Hematopoietic multipotent progenitor cell treated with erythropoietin and hydrocortisone succinate and interleukin-3 and kit ligand, for 15 days (in vitro differentiated cells): ENCODE measurements at places on chromosomes 13 and 19.

DNA sequence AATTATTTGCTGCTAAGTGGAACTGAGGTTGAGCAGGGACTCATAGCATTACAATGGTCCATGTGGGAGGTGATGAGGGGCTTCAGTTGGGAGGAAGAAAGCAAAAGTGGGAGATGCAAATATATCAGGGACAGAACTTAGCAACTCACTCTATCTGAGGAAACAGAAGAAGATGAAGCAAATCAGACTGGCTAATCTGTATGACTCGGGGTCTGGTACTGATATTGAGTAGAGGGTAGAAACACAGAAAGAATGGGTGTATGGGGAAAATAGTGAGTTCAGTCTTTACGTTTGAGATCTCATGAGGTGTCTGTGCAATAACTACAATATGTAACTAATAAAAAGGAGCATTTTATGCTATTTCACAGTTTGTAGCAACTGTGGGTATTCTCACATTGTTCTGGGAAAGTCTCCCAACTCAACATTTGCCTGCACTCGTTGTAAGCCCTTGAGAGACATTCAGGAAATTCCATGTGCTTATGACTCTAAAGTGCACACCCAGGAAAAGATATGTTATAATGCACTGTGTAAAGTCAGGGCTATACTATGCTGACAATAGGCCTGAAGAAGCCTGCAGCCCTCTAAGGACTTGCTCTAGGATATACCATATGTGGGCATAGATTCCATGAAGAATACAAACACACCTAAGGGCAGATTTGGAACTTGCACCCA is 183.5 kb downstream of the SPRY2 start:
- DNase-seq, result no peak

DNA sequence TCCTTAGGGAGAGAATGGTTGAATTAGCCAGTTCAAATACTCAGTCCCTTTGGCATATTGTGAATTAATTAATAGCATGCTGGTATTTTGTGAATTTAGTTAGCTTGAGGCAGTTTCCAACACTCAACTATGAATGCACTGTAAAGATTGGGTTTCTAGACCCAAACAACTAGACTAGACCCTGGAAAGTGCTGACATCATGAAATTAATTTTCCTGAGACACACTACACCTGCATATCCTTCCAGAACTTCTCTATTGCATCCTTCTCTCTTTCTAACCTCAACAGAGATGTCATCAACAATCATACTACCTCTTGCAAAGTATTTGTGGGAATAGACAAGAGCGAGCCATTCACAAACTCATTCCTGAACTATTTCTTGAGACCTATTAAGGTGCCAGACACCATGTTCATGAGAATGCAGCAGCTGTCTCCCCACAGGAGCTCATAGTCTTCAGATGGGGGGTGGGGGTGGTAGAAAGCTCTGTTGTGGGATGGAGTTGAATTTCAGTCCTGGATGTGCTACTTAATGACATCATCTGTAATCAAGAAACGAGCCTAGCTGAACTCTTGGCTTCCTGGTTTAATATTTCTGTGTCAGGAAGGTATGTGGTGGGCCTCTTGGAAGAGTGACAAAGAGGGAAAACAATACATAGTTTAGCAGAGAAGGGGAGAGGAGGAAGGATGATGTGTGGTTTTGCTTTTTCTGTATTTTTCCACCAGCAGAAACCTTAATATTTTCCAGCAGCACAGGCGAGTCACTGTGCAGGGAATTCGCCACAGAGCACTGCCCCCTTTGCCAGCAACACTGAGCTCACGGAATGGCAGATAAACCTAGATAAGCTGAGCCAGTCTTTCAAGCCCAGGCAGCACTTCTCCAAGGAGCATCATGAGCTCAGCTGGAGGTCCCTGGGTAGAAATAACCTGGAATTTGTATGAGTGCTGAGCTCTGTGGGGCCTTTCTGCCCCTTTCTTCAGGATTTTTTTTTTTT is 53.1 kb upstream of the CYSLTR2 start:
- DNase-seq, result no peak

DNA sequence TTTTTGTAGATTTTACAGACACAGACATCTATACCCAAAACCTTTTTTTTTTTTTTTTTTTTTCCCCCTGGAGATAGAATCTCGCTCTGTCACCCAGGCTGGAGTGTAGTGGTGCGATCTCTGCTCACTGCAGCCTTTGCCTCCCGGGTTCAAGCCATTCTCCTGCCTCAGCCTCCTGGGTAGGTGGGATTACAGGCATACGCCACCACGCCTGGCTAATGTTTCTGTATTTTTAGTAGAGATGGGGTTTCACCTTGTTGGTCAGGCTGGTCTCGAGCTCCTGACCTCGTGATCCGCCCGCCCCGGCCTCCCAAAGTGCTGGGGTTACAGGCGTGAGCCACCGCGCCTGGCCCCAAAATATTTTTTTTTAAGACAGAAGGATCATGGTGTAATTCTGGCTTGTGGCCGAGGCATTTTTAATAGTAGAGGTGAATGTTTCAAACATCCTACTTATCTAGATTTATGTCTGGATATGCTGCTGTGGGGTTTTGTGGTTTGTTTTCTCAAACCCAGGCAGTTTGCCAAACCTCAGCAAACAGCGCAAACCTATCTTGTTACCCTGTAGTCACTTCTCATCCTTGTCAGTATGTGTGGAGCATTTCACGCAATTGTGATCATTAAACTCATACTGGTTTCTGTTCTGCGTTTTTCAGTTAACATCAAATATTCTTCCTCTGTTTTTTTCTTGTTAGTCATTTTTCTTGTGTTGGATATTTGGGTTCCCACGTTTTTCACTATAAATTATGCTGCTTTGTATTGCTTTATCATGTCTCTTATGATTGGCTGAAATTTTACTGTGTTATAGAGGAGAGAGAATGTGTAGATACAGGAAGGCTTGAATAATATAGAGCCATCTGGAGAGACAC is 36.2 kb upstream of the GARRE1 start:
- peak; percentile 22 for DNase-seq

DNA sequence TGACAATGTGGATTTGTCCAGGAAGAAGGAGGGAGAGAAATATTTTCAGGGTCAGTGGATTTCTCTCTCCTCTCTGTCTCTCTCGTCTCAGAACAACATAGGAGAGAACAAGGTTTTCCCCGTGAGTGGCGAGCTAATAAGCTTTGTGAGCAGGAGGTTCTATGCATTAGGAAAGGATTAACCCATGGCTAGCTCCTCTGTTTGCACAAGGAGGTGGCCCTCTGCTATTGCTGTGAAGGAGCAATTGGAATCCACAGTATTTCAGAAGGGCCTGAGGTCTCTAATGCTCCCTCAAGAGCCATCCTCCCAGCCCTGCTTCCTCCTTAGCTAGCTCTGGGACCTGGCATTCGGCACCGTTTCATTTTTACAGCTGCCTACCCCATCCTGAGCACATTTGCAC is 288.9 kb upstream of the MAB21L1 start:
- no peak for DNase-seq

DNA sequence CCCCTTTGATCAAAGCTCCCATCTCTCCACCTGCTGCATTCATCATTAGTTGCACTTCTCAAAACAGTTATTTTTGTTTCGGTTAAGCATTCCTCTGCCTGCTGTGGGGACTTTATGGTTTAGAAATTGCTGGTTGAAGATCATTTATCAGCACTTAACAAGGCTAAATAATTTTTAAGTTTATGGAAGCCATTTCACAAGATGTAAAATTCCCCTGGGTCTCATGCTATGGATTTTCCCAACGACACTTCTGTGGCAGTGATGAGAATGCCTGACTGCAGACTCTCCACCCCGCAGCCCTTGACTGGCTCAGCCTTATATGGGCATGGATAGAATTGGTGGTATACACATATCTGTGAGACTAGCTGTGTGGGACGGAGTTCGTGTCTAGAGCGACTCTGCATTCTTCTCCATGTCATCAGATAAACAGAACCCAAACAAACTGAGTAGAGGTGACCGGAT is 52.8 kb downstream of the COL4A2 start:
- no peak for DNase-seq

GRCh38 chr13:21450936-21451335 is 8.2 kb downstream of the ZDHHC20 start:
- DNase-seq, result no peak

DNA sequence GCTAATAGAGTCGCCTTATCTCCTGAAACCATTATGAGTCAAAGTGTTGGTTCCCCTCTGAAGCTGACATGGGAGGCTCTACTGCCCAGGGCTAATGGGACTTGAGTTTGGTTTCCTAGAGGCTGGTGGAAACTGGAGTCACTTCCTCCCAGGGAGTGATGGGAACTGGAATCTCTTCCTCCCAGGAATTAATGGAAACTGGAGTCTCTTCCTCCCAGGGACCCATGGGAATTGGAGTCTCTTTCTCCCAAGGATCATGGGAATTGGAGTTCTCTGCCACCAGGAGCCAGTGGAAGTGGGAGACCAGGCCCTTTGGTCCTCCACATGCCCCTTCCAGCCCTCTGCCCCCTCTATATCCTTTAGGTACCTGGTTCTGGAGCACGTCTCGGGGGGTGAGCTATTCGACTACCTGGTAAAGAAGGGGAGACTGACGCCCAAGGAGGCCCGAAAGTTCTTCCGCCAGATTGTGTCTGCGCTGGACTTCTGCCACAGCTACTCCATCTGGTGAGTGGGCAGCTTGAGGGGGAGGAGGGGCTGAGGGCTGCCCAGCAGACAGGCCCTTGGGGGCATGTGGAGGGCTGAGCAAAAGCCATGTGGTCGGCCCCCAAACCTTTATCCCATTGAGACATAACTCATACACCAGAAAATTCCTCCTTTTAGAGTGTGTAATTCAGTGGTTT is 5.5 kb downstream of the BRSK1 start:
- DNase-seq, result no peak

DNA sequence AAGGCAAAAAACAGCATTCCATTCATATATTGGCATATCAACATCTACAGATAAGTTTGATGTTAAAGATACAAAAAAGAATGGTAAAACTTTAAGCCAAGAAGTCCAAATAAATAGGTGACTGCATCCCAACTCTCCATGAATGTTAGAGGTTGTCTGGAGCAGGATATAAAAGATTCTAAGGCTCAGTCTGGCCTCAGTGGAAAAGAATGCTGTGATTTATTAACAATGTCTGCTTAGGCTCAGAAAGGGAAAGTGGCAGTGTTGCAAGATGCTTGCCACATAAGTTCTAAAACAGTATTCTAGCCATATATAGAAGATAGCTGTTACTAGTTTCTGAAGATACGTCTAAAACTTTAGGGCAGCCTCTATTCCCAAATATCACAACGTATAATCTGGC is 179.8 kb upstream of the NBEA start:
- DNase-seq, result no peak

- no peak for DNase-seq
Observed at GRCh38 chr19:46617601-46618000, 7.3 kb downstream of the PTGIR start.

DNA sequence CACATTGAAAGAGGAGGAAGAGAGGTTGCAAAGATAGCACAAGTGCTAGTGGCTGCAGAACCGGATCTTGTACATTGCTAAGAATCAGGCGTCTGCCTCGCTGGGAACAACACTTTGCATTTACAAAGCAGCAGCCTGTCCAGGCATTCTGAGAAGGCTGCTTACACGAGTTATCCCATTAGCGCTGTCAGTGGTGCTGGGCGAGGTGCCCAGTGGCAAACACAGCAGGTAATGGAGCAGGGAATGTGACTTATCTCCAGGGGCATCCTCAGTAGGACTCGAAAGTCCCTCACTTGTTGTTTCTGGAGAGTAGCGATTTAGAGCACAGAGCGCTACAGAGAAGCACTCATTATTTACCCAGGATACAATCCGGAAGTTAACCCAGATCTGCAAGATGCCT is 209.6 kb downstream of the OLFM4 start:
- no peak for DNase-seq

- DNase-seq, result no peak
Observed at GRCh38 chr13:89891416-89891815, 1456.1 kb upstream of the MIR17HG start.

DNA sequence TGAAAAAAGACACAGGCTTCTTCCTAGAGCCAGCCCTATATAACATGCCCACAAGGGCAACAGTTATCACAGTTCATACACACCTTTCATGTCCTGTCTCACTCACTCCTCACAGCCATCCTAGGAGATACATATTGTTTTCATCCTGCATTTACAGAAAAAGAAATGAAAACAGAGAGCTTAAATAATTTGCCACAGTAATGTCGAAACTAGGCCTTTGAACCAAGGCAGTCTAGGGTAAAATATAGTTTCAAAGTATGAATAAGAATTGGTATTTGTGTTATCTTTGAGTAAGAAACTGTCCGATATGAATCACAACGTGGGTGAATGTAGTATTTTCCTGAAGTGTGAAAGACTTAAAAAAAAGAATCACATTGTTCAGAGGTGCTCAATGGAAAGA is 26.8 kb downstream of the CLDN10 start:
- DNase-seq, result no peak

GRCh38 chr13:92716749-92717148 is 509.9 kb upstream of the GPC6 start:
- DNase-seq, result no peak

DNA sequence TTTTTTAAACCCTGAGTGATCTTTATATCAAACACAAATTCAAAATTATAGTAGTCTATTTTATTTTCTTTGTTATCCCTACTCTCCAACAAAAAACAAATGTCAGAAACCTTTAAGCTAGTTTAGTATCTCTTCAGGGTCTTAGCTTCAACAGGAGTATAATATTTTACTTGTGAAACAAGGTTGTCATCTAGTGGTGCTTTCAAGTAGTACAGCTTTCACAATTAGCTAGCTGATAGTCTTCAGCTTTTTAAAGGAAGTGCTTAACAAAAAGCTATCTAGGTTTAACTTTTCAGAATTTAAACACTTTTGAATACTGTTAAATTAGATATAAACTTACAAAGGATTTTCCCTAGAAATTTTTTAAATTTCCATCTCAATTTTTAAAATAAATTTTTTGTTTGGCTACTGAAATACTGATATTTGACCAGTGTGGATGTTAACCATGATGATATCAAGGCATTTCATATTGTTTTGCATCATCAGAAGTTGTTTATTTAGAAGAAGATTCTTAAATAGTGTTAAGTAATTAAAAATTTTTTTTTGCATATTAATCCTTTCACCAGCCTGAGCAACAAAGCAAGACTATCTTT is 34.2 kb downstream of the TDRD3 start:
- DNase-seq, result peak; percentile 66

DNA sequence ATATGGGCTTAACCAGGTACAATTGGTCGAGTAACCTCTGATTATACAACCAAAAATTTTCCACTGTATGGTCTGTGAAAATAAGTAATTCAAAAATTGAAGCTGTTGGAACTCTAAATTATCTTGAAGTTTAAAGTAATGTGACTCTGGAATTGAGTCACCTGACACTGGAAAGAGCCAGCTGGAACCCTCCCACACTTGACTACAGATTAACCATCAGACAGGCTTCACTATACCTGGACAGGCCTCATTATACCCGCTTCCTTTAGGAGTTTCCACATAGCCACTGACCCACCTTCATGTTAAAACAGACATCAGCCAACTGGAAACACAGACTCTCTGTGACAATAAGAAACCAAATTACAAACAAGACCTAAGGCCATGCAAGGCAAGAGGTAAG is 1.3 kb downstream of the ZNF433 start:
- DNase-seq, result no peak

GRCh38 chr13:113021391-113021790 is 52.4 kb downstream of the MCF2L start:
- DNase-seq, result no peak

GRCh38 chr13:54647275-54647674 is 1618.7 kb downstream of the OLFM4 start:
- no peak for DNase-seq

- no peak for DNase-seq
Observed at GRCh38 chr13:94309997-94310855, 169.3 kb downstream of the DCT start.
